SK-MEL-5 (cell line): ENCODE measurements at places on chromosomes 5 and 9.

- DNase-seq, result peak; percentile 15
Measured at GRCh38 chr9:111151537-111151936, 113.3 kb upstream of the LPAR1 start.

DNA sequence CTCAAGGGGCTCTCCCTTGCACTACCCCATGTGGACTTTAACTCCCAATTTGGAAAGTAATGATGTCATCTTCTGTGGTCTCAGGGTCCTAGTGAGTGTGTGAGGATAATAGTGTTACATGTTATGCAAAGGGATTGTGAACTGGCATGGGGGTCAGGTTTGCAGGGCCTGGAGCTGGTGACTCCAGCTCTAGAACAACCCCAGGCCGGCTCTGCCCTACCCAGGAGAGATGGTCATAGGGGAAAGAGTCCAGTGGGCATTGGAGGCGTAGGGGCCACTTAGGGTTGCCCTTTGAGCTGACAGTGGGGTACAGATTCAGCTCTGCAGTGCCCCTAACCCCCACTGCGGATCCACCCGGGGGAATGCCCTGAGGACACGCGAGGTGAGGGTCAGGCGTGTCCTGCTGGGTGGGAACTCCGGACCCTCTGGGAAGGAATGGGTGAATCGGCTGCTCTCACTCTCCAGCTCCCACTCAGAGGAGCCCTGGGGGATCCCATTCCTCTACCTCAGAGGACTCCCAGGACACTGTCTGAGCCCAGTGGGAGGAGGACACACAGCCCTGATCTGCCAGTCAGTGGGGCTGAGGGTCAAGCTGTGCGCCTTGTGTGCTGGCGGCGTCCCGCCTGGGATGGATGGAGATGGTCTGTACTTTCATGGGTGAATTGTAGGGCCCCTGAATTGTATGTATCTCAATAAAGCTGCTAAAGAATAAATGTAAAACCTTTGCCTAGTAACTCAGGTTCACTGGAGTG lies 2.5 kb upstream of the NKD2 start:
- no peak for DNase-seq

DNA sequence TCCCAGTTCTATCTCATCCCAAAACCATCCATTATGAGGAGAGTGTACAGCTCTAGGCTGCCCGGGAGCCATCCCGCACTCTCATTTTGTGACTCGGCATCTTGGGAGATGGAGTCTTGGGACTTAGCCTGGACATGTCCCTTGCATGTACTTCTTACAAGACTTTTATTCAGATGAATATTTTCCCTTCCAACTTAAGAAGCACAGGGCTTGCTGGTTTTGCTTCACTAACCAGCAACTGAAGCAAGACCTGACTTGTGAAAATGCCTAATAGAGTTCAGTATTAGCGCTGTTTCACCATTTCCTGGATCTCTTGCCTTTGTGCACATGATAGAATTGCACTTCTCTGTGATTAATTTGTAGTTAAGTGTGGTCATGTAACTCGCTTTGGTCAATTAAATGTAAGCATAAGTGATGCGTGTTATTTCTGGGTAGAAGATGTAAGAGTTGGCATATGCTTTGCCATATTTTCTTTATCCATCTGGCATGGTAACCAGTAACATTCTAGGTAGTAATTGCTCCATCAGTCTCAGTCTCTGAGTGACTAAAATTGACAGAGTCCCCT lies 55.8 kb downstream of the PDCD1LG2 start:
- no peak for DNase-seq

DNA sequence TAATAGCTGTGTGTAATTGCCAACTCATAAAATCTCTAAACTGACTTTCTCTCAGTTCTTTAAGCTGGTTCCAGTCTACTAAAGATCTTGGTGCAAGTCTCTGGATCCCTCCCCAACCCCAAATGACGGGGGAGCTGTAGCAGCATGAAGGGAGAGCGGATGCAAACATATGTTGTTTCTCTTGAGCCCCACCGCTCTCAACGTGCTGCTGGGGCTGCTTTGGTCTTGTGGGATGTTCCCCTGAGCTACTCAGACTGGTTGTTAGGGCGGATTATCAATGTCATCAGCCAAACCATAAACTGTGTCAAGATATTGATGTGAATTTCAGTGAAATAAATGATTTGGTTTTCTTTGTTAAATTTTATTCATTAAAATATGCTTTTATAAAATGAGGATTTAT lies 40.9 kb upstream of the APC start:
- DNase-seq, result no peak

- DNase-seq, result no peak
Measured at GRCh38 chr9:126117631-126118030, 209.0 kb upstream of the MVB12B start.

GRCh38 chr9:135932656-135933055 lies 25.3 kb upstream of the CAMSAP1 start:
- no peak for DNase-seq

- DNase-seq, result no peak
Measured at GRCh38 chr9:120949290-120949689, 22.7 kb upstream of the TRAF1 start.

GRCh38 chr5:45162974-45163373 lies 354.2 kb downstream of the MRPS30 start:
- DNase-seq, result no peak

DNA sequence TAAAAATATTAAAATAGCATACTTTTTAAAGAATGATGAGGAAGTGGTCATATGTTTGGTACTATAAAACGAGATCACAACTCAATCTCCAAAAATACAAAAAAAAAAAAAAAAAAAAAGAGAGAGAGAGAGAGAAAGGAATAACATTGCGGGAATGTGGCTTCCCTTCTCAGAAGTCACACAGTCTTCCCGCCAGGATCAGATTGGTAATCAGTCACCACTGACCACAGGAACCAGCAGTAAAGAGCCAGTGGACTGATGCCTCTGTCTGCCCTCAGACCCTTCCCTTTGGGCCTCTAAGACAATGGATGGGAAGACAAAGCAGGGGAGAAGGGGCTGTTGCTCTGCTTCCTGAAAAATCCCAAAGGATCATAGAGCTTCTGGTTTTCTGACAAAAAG lies 104.9 kb downstream of the KLHL3 start:
- no peak for DNase-seq

GRCh38 chr5:149488645-149489306 lies 62.5 kb downstream of the CSNK1A1 start:
- DNase-seq, result no peak

DNA sequence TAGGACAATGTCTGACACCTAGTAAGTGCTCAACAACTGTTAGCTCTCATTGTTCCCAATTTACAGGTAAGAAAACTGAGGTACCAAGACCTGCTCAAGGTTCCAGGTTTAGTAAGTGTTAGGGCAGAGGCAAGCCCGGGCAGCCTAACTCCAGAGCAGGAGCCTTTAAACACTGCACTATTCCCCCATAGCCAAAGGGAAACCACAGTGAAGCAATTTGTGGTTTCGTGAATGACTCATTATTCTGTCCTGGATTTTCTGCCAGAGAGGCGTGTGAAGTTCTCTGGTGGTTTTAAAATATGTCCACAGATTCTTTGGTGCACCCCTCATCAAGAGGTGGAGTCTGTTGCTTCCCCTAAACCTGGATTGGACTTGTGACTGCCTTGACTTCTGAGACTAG lies 1.0 kb upstream of the MCC start:
- peak; percentile 79 for DNase-seq

DNA sequence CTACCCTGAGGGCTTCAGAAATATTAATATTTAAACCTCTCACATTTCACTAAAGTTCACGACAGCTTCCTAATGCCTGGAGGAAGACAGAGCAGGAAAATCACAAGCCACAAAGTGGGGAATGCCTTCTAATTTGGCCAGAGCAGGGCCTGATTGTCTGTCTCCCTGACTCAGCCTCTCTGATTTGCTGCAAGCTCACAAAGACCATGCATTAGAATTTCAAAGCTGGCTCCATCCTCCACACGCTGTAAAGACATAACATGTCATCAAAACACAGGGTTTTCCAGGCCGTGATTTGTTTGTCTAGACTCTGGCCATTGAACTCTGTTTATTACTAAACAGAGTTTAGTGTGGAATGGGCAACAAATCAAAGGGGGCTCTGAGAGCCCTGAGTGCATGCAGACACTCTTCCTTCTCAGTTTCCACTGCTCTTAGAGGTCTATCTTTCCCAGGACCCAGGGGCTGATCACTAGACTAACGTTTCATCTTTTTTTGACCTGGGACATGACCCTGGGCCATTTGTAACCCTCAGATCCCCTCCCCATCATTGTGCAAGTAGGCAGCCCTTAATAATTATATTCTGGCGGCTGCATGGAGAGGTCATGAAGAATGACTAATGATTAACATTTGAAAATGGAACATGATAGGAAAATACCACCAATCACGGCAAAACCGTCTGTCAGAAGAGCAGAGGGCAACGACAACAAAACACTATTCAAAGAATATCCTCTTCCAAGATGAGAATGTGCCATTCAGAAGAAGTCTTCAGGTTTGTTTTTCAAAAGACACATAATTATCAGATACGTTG lies 140.2 kb downstream of the ENC1 start:
- no peak for DNase-seq

GRCh38 chr5:111950660-111951059 lies 193.7 kb upstream of the NREP start:
- no peak for DNase-seq

DNA sequence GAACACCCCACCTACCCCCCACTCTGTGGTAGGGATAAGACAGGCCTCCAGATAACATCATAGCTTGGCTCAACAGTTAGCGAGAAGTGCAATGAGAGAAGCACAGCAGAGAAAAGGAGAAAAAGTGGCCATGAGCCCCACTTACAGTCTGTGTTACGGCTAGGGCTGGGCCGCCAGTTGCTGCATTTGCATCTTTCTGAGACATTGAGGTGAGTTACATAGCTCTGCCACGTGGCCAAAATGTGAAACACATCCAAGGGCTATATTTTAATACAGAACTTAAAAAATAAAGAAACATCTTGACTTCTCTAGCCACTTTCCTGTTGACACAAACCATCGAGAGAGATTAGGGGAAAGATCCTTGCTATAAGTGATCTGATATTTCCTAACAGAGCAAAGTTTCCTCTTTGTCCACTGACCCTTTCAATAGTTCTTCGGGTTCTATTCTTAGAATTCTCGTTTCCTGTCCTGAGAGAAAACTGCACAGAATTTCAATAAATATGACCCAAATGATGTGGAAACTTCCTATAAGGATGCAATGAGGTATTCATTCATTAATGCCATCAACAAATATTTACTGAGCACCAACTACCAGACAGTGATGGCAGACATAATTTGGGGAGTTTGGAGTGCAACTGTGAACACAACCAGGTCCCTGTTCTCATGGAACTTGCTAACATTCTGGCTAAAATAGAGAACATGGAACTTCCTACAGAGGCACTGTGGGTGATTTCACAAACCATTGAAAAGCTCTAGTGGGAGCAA lies 3.2 kb upstream of the TLE4 start:
- DNase-seq, result no peak

DNA sequence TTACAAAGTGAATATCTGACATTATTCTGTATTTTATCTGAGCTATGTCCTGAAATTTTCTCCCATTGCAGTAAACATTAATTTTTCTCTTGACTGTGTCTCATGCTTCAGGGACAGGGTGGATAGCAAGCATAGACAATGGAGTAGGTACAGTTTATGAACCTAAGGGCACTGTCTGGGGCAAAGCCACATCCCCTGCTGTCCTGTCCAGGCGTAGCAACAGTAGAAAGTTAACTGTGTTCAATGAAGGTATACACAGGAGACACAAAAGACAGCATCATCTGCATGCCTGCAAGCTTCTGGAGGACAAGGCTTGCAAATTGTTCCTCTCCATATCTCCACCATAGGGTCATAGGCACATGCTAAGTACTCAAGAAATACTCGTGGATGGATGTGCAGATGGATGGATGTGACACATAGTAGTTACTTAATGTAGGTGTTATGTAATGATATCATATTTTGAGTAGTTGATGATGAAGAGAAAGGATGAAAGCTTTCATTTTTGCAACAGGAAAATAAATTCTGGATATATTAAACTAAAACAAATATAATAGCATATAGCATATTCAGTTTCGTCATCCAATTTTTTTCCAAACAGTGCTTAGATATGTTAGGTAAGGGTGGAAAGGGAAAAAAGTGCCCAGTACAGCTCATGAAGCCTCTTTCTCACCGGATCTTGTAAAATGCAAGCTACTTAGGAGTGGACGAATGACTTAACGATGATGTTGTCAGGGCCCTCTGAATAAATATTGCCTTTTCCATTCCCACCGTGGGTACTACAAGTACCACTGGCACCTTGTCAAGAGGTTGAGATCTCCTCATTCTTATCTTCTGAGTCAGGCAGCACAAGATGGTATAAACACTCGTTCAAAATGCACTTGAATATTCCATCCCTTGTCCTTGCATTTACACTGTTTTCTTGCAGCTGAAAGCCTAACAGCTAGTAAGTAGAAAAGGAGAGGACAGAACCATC lies 19.9 kb upstream of the ZSWIM6 start:
- DNase-seq, result no peak

- no peak for DNase-seq
Measured at GRCh38 chr9:119197893-119198607, 171.2 kb downstream of the BRINP1 start.

DNA sequence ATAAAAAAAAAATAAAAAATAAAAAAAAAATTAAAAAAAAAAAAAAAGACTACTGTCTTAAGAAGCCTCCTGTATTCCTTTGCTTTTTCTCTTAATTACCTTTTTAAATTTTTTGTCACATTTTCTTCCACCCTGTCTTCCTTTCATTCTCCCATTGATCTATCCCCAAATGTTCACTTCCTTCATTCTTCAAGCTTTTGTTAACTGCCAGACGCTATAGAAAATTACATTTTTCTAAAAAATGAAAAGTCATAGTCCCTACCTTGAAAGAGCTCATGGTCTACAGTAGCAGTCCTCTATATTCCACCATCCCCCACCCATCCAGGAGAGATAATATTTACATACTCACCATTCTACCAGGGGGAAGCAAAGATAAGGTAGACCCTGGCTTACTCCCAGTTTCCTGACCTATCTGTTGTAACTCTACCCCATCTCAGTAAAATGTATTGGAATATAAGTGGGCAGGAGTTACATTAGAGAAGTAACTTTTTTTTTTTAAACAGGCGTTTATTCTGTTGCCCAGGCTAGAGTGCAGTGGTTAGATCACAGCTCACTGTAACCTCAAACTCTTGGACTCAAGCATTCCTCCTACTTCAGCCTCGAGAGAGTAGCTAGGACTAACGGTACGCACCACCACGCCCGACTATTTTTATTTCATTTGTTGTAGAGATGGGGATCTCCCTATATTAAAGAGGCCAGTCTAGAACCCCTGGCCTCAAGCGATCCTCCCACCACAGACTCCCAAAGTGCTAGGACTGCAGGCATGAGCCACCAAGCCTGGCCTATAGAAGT lies 3.8 kb upstream of the PRKAA1 start:
- DNase-seq, result no peak

GRCh38 chr5:118468085-118468484 lies 520.3 kb downstream of the DTWD2 start:
- no peak for DNase-seq
